ENCODE measurements at places on chromosomes 13 and 19.

- peak; percentile 53 for DNase-seq
These were observed 121.6 kb upstream of the FRY start for GRCh38 chr13:31909864-31910551.

- DNase-seq = no peak
These were observed 531.7 kb downstream of the MYO16 start for GRCh38 chr13:109160887-109161669.

- DNase-seq = no peak
These were observed 8.9 kb upstream of the AMER2 start for GRCh38 chr13:25180775-25181537.

GRCh38 chr13:25276748-25277147 lies 10.5 kb downstream of the MTMR6 start:
- DNase-seq = no peak

DNA sequence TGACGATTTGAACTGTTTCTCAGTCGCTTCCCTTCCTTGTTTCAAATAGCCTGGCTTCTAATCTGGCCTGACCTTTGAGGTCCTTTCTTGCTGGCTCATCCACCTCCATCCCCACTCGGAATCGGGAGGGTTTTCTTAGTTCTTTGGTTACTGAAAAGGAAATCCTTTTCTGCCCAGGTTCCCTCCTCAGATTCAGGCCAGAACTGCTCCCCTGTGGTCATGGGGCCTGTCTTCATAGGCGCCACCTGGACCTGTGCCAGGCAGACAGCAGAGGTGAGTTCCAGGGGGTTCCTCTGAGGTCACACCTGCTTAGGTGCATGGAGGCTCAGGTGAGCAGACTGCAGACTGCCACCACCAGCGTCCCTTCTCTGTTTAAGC lies 62.4 kb downstream of the AKAP11 start:
- no peak for DNase-seq

GRCh38 chr13:92941167-92941566 lies 285.4 kb upstream of the GPC6 start:
- DNase-seq = no peak

Measured in T-helper 1 cell (primary cell).